ENCODE measurements at places on chromosomes 2 and 18.

- no peak for DNase-seq
Measured at GRCh38 chr2:236824836-236825235, 255.2 kb downstream of the ACKR3 start.

GRCh38 chr2:56185101-56185581 lies 1.4 kb downstream of the CCDC85A start:
- DNase-seq: no peak

- DNase-seq: no peak
Measured at GRCh38 chr2:15971351-15971750, 31.0 kb downstream of the MYCN start.

- no peak for DNase-seq
Measured at GRCh38 chr2:108986916-108987510, 2.0 kb downstream of the EDAR start.

GRCh38 chr2:72007402-72007801 lies 140.3 kb downstream of the CYP26B1 start:
- no peak for DNase-seq

- DNase-seq: no peak
Measured at GRCh38 chr18:68472701-68473295, 242.1 kb downstream of the TMX3 start.

GRCh38 chr2:191155608-191156071 lies 4.8 kb upstream of the STAT4 start:
- DNase-seq: no peak

- DNase-seq: no peak
Measured at GRCh38 chr2:177735318-177735803, 337.2 kb downstream of the PDE11A start.

DNA sequence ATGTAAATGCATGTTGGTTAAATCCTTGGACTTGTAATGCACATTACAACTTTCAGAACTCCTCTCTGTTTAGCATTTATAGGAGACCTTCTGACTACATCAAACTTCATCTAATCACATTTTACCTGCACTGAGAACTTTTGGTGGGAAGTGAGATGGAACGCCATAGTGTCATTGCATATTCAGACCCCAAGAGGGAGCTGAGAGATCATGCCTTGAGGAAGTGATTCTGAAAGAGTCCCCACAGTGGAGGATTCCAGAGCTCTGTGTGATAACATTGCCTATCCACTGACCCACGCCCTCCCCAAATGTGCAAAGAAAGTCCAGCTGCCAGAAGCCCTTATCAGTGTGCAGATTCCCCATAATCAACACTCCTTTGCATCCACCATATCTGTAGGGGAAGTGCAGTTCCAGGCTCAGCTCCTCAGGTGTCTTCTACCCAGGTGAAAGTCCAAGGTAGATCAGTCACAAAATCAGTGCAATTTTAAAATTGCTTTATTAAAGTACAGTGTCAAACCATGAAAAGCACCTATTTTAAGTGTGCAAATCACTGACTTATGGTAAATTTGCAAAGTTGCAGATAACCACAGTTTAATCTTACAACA lies 212.4 kb downstream of the RPIA start:
- no peak for DNase-seq

DNA sequence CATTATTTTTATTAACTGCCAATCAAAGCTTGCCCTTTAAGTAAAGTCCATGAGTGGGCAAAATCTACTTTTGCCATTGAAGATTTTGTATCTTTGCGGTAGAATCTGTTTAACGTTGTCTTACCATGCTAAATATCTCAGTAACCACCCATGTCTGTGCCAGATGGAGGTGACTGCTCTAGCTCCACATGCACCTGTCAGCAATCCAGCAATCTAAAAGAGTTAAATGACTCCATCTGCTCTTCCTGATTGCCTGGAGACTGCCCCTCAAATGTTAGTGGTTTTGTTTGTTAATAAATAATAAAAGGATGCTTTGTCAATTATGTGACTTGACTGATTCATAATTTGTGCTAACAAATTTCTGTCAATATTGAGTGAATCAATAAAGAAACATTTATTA lies 141.7 kb downstream of the RBM43 start:
- no peak for DNase-seq

GRCh38 chr18:47175898-47176575 lies at the start of gene IER3IP1:
TSS of gene IER3IP1 (minus strand) at chr18:47176364. CDS start at chr18:47176277, 87 bp downstream.
- DNase-seq: peak; percentile 93

- no peak for DNase-seq
Measured at GRCh38 chr2:119435081-119435952, 3.7 kb downstream of the TMEM37 start.

DNA sequence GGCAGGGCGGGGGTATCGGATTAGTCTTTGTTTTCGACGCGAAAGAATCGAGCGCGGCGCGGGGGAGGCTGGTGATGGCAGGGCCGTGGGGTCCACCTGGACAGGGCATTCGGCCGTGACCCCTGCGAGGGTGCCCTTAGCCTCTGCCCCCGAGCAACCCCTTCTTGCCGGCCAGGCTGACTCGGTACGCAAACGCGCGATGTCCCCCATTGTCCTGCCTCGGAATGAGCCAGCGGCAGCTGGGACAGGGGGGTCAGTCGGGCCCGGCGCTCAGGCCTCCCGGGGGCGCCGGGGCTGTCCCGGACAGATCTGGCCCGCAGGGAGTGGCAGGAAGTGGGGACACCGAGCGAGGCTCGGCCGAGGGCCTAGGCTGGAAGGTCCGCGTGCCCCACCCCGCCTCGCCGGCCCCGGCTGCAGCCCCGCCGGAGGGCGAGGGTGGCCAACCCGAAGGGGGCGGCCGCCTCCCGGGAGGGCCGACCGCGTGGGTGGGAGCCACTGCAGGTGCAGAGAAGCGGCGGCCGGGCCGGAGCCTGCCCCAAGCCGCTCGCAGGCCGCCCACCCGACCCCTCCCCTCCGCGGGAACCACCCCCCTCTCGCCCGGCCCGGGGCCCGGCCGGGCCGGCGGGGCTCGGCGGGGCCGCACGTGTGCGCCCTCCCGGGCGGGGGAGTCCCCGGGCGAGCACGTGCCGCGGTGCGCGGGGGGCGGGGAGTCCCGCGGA lies at the start of gene TET3:
TET3 (plus strand) TSS at position 708 of the 719 bp plus-strand sequence. CDS start 1,494 bp downstream, outside the sequence.
- no peak for DNase-seq

GRCh38 chr2:21042958-21043743 lies 722 bp downstream of the APOB start:
- peak; percentile 26 for DNase-seq

GRCh38 chr2:238924032-238924431 lies 76.1 kb downstream of the TWIST2 start:
- no peak for DNase-seq

- DNase-seq: no peak
Measured at GRCh38 chr2:5764041-5764440, 71.9 kb downstream of the SOX11 start.

GRCh38 chr2:109726379-109727270 lies 67.5 kb upstream of the RGPD5 start:
- no peak for DNase-seq

GRCh38 chr2:138974651-138975050 lies 194.5 kb upstream of the NXPH2 start:
- DNase-seq: no peak

GRCh38 chr2:85887566-85888019 lies 1.2 kb downstream of the ST3GAL5 start:
- no peak for DNase-seq

DNA sequence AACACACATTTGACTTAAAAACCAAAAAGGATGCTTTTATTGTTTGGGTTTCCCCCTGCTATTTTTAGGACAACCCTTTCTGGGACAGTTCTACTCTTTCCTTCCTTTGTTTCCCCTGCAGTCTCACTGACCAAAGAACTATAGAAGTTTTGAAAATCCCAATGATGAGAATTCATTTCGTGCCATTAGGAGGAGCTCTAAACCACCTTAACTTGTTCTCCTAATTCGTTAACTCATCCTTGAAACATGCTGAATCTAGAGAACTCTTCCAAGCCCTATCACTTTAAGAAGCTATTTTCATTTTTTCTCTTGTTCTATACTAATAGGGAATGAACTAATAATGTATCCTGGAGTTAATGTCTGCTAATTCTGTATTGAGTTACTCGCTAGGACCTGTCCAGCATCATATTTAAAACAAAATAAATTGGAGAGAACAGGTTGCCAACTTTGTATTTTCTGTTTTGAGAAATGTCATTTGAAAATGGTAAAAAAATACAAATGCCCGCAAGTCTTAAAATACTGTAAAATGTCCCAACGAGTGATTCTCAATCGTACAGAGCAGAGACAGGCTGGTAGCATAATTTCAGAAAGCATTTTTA lies 62.9 kb downstream of the AFTPH start:
- no peak for DNase-seq

DNA sequence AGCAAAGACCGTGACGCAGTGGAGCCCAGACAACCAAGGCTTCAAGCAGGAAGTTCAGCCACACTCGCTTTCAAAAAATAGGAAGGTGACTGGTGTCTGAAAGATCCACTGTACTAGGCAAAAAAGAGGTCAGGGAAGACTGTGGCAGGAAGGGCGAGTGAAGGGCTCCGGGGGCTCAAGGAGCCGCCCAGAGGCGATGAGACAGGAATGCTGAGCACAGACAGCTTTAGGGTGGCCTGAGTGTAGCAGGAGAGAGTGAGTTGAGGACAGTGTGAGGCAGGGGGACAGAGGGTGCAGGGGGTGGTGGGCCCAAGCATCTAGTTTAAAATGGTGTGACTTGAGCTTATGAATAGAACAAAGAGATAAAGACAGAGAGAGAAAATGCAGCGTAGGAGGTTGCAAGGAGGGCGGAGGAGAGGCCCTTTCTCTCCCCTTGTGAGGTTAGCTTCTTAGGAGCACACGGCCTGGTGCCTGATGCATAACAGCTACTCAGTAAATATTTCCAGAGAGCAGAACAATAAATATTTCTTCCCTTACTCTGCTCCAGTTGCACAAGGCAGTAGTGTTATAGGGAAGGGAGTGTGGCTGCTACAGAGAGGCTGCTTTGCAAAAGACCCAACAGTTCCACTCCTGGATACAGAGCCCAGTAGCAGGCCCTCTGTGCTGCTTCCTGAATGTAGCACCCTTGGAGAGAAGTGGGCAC lies 789.7 kb upstream of the RAB6C start:
- DNase-seq: no peak

DNA sequence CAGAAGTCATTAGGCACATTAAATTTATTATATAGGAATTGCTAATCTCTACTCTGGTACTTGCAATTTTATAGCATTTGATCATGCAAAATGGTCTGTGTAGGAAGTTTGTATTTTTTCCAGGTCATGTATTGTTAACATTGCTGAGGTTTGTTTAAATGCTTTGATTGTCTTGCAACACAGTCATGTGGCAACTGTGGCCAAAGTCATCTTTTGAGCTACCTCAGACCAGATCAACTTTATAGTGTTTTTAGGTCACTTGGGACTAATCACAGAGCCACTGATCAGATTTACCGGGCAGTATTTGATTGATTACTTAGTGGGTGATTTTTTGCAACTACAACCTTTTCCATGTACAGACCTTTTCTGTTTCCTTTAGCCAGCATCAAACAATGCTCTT lies 3.7 kb downstream of the SERPINB5 start:
- no peak for DNase-seq

GRCh38 chr2:74558284-74559230 lies 4.0 kb downstream of the DOK1 start:
- DNase-seq: no peak

DNA sequence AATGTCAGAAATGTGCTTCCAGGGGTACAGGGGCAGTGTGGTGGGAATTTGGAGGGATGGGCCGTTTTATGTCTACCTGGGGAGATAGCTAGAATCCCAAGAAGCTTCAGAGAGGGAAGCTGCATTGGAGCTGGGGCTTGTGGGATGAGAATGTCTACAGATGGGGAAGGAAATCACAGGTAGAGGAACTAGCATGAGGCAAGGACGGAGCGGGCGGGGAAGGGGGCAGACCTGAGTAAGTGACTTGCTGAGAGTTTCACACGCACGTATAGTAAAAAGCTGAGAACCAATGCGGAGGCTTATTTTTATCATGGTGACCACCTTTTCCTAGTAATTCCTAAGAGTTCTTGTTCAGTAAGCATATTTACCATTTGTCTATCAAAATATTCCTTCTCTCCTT lies 6.3 kb downstream of the C2orf80 start:
- DNase-seq: no peak

GRCh38 chr2:172465417-172466334 lies 38.3 kb downstream of the ITGA6 start:
- DNase-seq: no peak

DNA sequence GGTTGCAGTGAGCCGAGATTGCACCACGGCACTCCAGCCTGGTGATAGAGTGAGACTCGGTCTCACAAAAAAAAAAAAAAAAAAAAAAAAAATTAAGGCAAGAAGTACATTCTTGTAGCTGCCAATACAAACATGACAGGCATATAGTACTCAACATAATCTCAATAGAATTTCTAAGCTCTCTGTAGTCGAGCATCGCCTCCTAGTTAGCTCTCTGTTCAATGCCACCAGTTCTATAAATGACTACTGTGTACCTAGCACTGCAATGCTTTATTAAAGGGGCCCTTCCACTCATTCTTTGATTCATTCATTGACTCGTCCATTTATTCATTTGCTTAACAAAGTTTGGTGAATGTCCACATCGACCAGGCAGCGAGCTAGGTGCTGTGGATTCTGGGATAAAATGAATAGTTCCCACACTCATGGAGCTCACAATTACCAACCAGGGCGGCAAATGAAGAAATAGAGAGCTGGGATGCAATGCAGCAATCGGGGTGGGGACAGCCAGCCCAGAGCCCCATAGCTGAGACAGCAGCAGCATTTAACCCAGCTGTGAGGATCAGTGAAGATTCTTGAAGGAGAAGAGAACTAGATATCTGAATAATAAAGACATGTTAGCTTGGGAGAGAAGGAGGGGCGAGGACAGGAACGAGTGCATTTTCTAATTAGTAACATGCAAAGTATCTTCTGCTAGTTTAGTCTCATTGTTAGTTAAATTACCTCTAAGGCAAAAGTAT lies 349.8 kb downstream of the LPIN1 start:
- DNase-seq: no peak

DNA sequence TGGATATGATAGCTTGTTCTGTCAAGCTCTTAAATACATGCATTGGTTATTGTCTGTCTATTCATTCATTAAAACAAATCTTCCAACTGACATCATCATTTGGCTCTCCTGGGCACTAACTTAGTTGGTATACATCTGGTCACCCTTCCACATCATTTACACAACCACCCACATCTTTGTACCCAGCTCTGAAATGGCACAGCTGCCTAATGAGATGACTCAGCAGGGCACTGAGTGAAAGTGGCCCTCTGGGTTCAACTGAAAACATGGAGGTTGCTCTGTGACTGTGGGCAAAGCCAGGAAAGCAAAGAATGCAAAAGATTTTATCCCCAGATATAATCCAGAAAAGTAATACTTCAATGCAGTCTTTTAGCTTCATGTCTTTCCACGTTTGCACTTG lies 234.0 kb upstream of the MAP2 start:
- DNase-seq: no peak

GRCh38 chr18:75805265-75805664 lies 377.8 kb upstream of the SMIM21 start:
- DNase-seq: no peak

- DNase-seq: no peak
Measured at GRCh38 chr2:136858656-136859055, 93.3 kb downstream of the THSD7B start.

GRCh38 chr18:62964432-62964831 lies 249.1 kb downstream of the PHLPP1 start:
- no peak for DNase-seq
